ENCODE measurements at places on chromosomes 2 and 18.

- DNase-seq = no peak
These were observed at the start of gene SERPINE2 for GRCh38 chr2:224039080-224039769. Gene SERPINE2, minus strand, starts transcription at chr2:224039286. Its CDS starts 37,386 bp downstream, at chr2:224001900.

DNA sequence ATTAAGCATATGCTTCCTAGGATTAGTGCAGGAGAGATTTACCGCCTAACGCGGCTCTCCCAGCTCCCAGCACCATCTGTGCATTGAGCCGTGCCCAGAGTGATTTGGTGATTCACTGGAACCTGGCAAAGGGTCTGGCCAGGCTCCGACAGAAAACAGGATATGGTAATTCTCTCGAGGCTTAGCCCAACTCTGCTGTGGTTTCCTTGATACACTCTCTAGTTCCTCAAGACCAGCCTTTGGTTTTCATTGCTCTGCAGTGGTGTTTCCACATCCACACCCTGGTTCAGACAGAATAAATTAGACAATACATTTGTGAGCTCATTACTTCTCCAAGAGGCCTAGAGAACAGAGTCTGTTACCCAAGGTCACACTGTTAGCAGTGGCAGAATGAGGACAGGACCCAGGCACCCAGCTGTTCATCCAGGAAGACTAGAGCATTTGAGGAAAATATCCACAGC lies 23.0 kb upstream of the SMAD2 start:
- peak; percentile 59 for DNase-seq

- DNase-seq = no peak
These were observed 74.6 kb upstream of the TXNDC2 start for GRCh38 chr18:9810994-9811705.

DNA sequence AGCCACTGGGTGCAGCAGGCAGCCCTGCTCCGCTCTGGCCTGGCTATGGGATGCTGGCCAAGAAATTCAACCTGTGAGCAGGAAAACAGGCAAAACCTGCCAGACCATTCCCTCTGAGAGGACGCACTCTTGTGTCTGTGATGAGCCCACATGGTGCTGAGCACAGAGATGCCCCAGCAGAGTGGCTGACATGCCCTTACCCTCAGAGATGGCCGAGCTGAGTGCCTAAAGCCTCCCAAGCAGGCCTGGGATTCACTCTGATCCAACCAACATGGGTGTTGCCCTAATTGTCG lies 34.3 kb upstream of the TAF1B start:
- DNase-seq = peak; percentile 71

GRCh38 chr2:234289834-234290590 lies 206.9 kb downstream of the ARL4C start:
- DNase-seq = no peak

GRCh38 chr2:180450841-180451240 lies 443.7 kb upstream of the CWC22 start:
- DNase-seq = no peak

DNA sequence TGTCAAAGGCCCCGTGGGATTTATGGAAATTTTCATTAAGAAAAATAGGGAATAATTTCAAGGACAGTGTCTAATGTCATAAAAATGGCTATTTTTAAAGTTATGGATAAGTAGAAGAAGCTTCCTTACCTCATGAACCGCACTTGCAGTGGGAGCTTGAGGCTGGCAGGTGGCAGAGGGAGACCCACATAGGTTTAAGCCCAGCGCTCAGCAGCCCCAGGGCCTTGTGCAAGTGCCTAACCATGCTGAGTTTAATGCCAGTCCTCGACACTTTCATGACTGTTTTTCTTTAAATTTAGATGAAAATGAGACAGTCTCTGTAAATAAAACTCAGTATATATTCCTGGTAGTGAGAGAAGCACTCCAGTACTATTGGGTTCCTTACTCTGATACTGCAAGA lies 285.6 kb downstream of the CNTNAP5 start:
- no peak for DNase-seq

DNA sequence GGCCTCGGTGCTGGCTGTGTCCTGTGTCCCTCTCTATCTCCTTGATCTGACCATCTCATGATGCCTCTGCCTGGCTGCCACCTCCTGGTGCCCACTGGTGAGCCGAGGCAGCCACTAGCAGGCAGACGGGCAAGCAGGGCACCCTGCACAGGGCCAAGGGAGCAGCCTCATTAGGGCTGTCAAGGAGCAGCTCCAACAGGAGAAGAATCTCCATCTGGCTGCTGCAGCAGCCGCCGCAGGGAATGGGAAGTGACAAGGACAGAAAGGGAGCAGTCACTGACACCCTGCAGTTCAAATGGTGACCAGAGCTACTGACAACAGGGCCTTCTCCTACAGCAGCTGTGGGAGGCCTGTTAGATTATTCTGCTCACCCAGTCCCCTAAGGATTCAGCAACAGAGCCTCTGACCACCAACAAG lies 32.6 kb downstream of the ALPK2 start:
- no peak for DNase-seq

DNA sequence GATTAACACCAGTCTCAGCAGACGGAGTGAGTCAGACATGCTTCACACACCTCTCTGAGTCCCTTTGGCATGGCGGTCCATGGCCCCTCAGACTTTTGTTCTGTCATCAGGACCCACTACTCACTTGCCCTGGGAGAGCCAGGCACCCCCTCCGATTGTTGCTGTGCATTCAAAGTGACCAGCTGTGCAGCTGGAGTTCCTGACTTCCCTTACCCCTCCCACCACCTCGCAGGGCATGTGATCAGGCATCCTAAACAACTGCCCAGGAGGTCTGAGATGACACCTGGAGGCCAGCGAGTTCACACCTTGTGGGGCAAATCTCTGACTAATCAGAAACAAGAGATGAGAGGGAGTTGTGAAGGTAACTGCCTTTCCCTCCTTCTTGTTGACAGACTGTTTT lies 35.3 kb upstream of the HDAC4 start:
- no peak for DNase-seq

- DNase-seq = no peak
These were observed 34.0 kb upstream of the SLC40A1 start for GRCh38 chr2:189614585-189614984.

GRCh38 chr2:85674417-85674816 lies 6.4 kb upstream of the SFTPB start:
- no peak for DNase-seq

DNA sequence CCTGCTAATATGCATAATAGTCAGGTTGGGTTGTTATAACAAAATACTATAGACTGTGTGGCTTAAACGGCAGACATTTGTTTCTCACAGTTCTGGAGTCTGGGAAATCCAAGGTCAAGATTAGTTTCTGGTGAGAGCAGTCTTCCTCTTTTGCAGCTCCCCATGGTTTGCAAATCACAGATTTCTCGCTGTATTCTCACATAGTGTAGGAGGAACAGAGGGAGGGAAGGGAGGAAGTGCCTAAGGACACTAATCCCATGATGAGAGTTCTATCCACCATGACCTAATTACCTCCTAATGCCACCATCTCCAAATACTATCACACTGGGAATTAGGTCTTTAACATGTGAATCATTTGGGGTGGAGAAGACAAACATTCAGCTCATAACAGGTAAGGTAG lies 20.1 kb upstream of the PTH2R start:
- DNase-seq = no peak

DNA sequence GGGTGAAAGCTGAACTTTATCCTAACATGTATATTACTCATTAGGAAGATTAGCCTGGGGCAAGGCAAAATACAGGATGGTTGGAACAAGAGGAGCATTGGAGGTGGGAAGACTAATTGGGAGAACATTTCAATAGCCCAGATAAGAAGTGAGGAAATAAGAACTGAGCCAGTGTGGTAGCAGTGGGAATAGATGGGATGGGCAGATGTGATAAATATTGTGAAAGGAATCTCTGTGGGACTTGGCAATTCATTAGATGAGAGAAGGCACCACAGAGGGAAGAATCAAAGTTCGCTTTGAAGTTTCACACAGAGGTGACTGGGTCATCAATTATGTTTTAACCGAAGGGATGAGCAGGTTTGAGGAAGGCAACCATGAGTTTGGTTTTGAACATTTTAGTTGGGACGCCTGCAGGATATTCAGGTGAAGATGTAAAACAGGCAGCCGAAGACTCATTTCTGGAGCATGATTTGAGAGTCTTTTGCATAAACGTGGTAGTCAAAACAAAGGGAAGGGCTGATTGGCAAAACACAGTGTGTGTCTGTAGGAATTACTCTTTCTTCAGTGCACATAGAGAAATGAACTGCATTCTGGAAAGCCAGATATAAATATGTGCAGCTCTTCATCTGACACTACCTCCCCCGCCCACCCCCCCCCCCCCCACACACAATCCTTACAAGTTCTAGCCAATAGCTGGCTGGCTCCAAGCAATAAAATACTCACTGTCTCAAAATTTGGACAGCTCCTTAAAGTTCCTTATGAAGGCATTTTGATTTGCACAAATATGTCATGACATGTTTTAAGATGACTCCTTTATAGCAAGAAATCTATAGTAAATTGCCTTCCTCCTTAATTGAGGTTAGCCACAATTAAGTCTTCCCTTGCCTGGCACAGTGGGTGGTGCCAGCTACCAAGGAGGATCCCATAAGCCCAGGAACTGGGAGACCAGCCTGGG lies 1.9 kb upstream of the SLC1A4 start:
- DNase-seq = peak; percentile 16

DNA sequence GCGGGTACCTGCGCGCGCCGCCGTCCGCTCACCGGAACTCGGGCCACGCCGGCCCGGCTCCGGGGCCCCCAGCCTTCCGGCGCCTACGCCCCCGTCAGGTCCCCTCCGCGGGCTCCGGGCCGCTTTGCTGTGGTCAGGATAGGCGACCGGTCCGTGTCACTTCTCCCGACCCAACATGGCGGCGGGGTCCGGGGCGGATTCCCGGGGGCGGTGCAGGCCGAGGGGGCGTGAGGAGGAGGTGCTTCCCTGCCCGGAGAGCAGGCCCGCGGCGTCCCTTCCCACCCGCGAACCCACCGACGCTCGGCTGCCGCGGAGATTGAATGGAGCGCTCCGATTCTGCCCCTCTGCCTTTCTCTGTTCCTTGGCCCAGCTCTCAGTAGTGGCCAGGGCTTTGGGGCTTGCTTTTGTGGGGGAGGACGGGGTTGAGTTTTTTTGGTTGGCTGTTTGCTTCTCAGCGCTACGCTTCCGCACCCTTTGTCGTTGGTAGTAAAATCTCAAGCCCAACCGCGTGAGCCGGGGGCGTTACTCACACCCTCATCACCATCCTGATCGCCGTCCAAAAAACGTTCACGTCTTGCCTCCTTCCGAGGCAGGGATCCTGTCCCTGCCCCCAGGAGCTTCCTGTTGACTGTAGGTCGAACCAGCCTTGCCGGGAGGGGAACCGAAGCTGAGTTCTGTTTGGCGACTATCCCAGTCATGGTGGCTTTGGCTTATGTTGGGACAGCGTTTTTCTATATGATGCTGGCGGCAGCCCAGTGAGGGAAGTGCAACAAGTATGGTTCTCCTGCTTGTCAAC lies 532 bp upstream of the YES1 start:
- DNase-seq = peak; percentile 68

DNA sequence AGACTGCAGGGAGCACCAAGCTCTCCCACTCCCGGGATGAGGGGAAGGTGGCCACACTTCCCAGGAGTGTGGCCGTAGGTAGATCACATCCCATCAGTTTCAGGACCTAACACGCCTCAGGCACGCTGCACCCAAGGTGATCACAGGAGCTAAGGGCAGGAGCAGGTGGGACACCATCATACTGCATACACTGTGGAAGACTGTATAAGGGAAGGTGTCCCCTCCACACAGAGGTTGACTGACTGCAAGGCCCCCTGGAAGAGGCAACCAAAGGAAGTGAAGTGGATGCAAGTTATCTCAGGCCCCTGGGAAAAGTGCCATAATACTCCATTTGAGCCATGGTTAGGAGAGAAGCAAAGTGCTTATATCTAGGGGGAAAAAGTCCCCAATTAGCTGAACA lies 351.9 kb upstream of the SMIM21 start:
- DNase-seq = no peak

DNA sequence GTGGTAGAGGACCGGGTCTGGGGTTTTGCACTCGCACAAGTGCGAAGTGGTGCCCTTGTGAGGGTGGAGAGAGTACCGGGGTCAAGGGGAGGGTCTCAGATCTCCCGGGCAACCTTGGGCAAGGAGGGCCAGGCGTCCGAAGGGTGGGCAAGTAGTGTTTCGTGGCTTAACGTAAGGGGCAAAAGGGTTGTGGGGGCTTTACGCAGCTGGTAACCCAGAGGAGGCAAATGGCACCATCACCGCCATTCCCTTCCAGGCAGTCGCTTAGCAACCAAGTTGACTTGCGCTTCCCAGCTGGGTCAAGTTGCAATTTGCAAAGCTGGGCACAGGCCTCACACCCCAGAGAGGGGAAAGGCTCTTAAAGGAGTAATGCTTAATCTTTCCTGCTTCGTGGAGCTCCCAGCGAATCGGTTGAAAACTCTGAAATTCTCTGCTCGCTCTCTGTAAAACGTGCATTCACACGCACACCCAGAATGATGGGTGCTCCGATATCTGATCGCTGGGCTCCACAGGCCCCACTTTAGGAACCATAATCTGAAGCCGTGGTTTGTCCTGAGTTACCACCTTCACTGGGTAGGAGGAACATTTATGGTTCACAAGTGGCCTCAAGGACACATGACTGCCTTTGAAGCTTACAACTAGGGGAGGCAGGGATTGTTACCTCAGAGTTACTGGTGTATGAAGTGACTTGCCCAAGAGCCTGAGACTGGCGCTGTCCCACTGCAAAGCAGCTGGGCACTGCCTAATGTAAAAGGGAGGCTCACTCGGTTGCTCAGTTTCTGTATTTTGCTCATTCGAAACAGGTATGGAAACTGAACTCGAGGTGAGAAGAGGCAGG lies 127.9 kb downstream of the UXS1 start:
- DNase-seq = no peak

DNA sequence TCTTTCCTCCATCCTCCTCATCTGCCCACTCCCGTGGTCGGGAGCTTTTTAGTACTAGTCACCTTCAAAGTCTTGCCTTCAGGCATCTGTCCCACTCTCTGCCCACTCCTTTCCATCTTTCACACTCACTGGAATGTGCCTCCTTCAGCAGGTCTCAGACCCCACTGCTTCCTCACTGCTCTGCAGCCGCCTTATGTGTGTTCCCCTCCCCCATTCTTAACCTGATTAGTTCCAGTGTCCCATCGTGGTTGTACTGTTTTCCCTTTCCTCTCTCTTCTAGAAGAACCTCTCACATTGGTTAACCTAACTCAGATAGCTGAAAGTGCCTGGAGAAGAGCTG lies 3.0 kb downstream of the ARMC9 start:
- no peak for DNase-seq

GRCh38 chr2:74740741-74741431 lies 86.8 kb downstream of the SEMA4F start:
- no peak for DNase-seq

GRCh38 chr18:74153377-74153776 lies 5.1 kb downstream of the TIMM21 start:
- DNase-seq = no peak

- no peak for DNase-seq
These were observed 311.9 kb upstream of the NT5C1B start for GRCh38 chr2:18901242-18901641.
